ENCODE measurements at places on chromosomes 1 and 21.

DNA sequence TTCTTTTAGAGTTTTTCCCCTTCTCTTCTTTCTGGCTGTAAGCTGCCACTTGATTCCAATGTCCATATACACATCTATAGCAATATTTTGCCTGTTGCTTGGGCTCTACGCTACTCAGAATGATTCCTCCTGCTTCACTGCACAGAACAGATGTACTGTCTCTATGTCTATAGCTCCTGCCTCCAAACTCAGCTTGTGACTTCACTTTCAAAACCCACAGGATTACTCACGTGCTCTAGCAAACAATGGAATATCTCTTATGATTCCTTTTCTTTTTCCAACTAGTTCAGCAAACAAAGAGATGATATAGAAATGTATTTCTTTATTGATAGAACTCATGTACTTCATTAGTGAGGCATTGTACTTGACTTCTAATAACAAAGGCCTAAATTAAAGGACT, 80.5 kb upstream of the SOX13 start:
- no peak for DNase-seq

DNA sequence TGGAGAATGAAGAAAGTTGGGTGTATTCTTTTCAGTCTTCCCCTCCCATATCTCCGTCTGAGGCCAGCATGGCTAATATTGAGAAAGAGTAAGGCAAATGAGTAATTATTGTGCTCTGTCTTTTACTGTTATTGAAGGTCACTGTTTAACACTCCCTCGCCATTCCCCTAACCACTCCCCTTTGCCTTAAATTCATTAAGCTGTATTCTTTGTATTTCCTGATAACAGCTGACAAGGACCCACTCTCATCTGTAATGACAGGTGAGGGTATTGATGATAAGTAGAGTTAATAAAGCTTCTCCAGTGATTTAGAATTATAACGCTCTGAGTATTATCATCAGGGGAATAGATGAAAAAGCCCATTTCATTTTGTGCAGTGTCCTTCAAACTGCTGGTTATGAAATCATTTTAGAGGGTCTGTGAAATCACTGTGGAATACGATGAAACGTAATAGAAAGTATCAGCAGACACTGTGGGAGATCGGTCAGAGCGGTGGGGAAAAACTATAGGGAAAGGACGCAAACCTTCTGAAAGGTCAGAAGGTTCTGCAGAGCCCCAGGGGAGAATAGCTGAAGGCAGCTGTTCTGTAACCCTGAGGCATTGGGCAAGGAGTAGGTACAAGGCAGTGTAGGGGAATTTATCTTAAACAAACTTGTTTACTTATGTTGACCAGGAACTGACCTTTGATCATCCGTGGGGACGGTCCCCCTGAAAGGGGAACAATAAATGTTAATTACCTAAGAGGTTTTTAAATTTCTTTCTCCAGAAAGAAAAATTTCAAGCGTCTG, 46.3 kb upstream of the CACYBP start:
- DNase-seq = no peak

DNA sequence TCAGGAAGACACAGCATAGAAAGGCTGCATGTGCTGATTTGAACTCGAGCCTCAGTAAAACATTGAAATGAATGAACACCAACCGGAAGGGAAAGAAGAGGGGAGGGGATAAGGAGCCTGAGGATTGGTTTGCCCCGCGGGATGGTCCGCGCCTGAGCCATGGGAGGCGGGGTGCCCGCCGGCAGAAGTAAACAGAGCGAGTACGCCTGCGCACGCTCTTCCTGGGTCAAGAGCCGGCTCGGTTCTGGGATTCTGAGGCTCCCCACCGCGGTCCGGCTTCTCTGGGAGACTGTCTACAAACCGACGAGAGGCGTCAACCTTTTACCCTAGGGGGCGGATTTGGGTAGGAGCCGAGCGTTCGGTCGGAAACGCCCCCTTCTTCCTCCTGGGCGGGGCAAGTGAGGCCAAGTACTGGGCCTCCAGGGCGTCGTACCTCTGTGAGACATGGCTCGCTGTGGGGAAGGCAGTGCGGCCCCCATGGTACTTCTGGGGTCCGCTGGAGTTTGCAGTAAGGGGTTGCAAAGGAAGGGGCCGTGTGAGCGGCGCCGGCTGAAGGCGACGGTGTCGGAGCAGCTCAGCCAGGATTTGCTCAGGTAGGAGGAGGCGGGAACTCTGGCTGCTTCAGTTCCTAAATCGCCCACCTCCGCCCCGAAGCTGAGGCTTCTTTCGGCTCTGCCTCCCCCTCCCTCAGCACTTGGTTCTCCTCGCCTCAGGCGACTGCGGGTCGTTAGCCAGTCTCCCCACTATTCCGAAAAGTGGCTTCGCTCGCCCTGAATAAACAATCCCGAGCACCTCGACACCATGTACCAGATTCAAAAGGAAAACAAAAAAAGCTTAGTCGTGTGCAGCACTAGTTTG, at the start of gene BTBD8:
TSS of gene BTBD8 (plus strand) at position 218 of the 858 bp plus-strand sequence. CDS start at position 445, 227 bp downstream.
- DNase-seq = peak; percentile 70

- no peak for DNase-seq
These were observed 334.1 kb downstream of the RRAGC start for GRCh38 chr1:38525343-38526043.

DNA sequence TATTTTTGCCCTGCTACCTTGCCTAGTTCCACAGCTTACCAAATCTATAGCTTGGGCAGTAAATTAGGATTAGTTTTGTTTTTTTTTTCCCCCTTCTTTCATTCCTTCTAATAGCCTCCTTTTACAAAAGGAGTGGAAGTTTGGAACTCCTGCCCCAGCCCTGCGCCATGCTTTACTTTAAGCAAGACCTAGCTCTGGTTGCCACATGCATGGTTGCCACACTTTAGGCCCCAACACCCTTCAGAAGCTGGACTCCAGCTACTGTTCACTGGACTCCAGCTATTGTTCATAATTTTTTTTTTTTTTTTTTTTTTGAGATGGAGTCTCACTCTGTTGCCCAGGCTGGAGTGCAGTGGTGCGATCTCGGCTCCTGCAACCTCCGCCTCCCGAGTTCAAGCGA, 115.8 kb downstream of the NR5A2 start:
- no peak for DNase-seq

GRCh38 chr1:212479188-212479587, 46.5 kb downstream of the NENF start:
- DNase-seq = no peak

DNA sequence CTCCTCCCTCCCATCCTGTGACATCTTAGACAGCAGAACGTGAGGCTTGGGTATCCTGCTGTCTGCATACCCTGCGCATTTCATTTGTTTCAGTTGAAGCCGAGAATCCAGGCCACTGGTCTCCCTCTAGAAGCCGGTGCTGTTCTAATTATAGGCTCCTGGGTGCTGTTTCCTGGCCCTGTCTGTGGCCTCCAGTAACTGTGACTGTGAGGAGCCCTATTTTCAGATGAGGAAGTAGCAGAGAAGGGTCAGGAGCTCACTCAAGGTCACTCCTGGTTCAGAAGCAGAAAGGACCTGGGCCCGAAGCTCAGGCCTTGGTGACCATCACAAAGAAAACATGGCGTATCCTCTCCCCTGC, 24.0 kb downstream of the COQ8A start:
- no peak for DNase-seq

All from stimulated activated CD8-positive, alpha-beta memory T cell treated with anti-CD3 and anti-CD28 coated beads, Interleukin-4, amount 100 ng/mL, for 1 hour (primary cell).